Muscle of leg (tissue), 16 donors: ENCODE measurements at places on chromosomes 6 and 20.

DNA sequence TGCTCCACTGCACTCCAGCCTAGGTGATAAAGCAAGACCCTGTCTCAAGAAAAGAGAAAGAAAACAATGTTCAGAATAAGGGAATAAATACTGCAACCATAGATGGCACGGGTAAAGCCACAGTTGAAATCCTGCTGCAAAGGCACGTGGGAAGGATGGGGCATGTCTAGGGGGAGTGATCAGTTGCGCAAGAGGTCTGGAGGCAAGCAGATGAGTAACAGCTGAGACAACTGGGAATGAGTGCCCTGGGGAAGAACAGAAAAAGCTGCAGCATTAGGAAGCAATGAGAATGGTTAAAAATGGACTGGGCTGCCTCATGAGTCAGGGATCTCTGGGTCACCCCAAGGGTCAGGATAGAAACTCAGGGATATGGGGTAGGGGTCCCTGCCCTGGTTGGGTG is 96.3 kb downstream of the GMPR start:
- DNase-seq: peak; percentile 79

GRCh38 chr6:143823548-143823947 is 19.6 kb upstream of the LTV1 start:
- peak; percentile 54 for DNase-seq

DNA sequence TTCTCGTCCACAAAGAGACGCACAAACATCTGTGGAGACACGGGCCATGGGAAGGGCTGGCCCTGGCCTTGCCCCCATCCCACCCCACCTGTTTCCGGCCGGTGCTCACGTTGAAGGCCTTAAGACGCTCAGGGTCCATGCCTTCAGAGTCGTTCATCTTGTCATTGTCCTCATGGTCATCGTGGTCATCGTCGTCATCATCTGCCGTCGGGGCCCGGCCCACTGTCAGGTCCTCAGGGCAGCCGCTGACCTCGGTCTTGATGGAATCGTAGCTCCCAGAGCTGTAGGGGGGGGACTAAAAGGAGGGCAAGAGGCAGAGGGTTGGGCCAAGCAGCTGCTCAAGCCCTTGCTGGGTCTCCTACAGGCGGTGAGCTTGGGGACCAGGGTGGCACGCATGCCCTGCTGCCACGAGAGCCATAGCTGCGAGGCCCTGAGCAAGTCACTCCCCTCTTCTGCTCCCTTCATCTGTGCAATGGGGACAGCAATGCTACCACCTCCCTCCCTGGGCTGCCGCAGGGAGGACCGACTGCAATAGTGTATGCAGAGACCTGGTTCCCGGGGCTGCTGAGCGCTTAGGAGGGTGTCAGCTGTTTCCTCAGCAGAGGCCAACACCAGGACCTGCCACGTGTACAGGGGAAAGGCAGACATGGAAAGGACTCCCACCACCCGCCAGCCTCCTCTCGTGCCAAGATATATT is 95.5 kb downstream of the ASXL1 start:
- DNase-seq: no peak

DNA sequence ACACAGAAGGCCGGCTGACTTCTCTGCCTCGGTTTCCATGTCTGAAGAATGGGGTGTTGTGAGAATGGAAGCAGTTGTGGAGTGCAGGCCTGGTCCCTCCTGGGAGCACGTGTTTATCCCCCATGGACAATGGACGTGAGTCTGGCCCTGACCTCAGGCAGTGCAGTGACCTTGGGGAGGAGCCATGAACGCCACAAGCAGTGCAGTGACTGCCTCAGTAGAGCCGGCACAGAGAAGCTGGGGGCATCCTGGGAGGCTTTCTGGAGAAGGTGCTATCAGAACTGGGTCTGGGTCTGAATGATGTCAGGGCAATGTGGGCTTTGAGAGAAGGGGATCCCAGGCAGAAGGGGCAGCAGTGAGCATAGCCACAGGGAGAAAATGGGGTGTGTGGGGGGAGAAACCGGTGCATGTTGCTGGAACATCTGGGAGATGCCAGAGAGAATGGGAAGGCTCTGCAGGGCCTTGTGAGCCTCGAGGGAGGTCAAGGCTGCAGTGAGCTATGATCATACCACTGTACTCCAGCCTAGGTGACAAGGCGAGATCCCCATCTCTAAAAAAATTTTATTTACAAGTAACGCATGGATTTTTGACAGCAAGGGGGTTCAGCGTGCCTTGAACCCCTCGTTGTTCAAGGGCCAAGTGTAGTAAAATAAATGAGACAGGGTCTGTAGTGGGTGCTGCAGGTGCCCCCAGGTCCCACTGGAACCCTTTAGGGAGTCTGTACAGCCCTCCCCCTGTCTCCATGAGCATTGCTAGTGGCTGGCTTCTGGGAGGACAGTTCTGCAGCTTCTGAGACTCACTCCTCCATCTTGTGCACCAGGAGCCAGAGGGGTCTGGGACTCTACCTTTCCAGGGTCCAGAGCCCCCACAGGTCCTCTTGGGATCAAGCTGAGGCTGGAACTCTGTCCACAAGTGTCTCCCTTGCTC is 27.0 kb upstream of the ZBP1 start:
- DNase-seq: no peak

DNA sequence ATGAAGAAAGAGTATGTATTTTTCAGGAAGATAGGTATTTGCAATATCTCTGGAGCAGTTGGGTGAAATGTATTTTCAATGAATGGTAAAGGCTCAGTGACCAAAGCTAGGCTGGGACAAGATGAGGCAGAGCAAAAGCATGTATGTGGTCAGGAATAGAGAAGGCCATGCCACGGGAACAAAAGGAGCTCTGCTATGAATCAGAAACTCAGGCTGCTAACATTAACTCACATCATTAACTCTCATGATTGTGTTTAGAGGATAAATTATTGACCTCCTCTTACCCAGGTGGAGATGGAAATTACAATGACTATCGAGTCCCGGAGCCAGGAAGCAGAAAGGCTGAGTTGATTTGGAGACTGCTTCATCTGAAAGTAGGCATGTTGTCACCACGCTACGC is 220.2 kb downstream of the FUT9 start:
- DNase-seq: no peak

GRCh38 chr6:14450133-14450504 is 332.5 kb downstream of the CD83 start:
- DNase-seq: no peak
